ENCODE measurements at places on chromosomes 3 and 15.

GRCh38 chr3:32709346-32709745, 24.4 kb downstream of the CNOT10 start:
- DNase-seq, result no peak

DNA sequence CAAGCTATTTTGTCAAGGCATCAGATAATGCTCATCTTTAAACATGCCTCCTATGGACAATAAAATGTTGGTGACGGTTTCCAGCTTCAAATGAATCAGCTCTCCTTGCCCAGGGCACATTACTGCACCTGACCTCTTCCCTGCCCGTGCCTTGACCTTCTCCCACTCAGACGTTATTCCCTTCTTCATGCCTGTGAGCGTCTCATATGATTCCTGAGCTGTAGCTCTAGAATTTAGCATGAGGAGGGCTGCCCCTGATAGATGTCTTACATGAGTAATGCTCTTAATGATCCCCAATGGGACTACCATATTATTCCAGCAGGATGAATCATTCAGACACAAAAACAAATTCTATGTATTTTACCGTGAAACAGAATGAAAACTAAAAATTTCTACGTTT, 762.7 kb downstream of the ROBO1 start:
- no peak for DNase-seq

- DNase-seq, result no peak
These were observed 31.2 kb downstream of the ARPP21 start for GRCh38 chr3:35670408-35670965.

DNA sequence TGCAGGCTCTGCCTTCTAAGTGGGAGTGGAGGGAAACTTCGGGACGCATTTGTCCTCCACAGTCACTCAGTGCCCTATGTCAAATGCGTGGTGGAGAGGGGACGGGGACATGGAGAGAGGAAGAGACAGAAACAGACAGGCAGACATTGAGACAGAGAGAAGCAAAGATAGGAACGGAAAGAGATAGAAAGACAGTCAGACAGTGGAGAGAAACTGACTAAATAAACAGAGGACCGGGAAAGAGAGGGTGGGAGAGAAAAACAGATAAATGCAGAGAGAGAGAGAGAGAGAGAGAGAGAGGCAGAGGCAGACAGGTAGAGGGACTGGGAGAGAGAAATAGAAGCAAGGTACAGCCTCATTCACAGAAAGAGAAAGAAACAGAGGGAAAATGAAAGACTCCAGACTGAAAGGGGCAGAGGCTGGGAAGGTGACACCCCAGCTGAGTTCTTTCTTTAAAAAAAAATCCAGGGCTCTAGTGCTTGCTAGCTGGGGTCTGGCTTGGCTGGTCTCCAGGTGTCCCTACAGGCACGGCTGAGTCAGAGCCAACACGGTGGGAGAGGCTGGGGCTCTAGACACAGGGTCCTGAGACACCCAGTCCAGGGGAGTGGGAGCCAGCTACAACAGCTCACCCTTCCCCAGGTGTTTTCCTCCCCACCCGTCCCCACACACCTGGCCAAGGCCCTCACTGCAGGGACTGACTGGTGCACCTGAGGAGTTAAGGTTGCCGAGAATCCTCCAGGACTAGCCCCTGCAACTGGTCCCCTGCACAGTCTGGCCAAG, 506.1 kb upstream of the PROK2 start:
- DNase-seq, result no peak

DNA sequence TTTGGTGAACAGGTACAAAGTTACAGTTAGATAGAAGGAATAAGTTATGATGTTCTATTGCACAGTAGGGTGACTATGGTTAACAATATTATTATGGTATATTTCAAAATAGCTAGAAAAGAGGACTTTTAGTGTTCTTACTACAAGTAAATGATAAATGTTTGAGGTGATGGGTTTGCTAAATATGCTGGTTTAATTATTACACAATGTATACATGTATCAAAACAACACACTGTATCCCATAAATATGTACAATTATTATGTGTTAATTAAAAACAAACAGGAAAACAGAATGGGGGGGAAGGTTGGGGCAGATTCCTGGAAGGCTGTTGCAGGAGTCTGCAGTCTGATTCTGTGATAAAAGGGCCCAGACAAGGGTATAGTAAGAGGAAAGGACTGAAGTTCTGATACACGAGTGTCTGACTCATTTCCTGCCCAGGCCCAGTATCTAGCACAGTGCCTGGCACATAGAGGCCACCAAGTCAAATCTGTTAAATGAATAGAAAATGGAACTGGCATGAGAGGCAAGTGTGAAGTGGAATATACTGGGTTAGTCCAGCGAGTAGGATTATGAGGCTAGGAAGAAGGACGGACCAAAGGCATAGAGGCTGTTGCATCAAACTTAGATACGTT, 7.2 kb upstream of the ENTPD3 start:
- DNase-seq, result no peak

- no peak for DNase-seq
These were observed 135.5 kb downstream of the TGFBR2 start for GRCh38 chr3:30741889-30742288.

DNA sequence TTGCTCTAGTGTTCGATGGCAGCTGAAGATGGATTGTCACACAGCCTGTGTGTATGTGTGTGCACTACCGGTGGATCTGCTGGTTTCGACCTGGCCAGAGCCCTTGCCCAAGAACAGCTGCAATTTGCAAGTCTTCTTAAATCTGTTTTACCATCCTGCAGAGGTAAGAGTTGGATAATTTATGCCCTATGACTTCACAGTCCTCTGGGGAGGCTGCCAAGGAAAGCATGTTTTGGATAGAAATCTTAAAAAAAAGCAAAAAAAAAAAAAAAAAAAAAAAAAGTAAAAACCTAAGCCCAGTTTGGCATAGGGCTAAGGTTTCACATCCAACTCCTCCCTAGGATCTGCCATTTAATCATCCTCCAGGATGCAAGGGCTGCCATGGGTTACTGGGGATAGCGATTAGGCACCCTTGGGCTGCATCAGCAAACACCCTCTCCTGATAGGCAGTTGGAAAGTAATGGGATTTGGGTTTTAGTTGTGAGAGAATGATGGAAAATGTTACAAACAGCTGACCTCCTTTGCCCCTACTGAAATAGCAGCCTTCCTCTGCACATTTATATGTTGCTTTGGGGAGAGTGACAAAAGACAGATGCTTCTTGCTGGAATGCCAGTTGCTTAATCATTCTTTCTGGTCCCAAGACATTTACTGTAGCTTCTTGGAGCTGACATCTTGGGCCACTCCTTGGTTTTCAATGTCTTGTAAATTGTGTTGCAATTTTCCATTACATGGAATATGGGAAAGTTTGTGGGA, 35.4 kb downstream of the CD200R1L start:
- no peak for DNase-seq

GRCh38 chr3:145177828-145178227, 983.2 kb downstream of the PLOD2 start:
- DNase-seq, result no peak

GRCh38 chr3:188165596-188165995, 11.6 kb downstream of the LPP start:
- no peak for DNase-seq

- no peak for DNase-seq
These were observed 128.3 kb downstream of the TMCO5A start for GRCh38 chr15:38062696-38063095.

DNA sequence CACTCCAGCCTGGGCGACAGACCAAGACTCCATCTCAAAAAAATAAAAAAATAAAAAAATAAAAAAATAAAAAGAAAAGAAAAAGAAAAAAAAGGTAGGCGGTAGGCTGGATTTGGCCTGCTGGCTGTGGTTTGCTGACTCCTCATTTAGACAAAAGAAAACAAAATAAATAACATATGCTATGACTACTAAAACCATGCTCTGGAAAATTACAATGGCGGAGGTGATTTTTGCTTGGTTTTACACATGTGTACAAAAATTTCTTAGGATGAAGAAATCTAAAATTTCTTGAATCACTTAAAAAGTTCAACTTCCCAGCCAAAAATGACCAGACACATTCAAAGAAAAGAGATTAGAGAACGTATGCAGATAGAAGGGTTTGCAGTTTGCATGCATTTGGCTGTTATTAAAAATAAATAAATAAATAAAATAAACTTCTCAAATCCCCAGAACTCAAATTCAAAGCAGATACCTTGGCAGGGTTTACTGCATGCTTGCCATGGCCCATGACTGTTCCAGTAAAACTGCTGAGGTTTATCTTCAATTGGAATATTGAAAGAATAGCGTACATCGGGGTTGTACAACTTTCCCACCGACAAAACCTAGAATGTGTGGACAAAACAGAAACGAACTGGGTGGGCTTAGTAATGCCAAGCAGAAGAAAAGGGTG, 65.9 kb downstream of the ADAMTS9 start:
- no peak for DNase-seq

GRCh38 chr15:75597667-75598341, 18.7 kb upstream of the PTPN9 start:
- peak; percentile 40 for DNase-seq

GRCh38 chr15:53437985-53438841, 321.2 kb downstream of the WDR72 start:
- no peak for DNase-seq

- no peak for DNase-seq
These were observed 7.6 kb upstream of the MUSTN1 start for GRCh38 chr3:52842424-52842823.

- no peak for DNase-seq
These were observed 399.1 kb upstream of the TBL1XR1 start for GRCh38 chr3:177596248-177596815.

DNA sequence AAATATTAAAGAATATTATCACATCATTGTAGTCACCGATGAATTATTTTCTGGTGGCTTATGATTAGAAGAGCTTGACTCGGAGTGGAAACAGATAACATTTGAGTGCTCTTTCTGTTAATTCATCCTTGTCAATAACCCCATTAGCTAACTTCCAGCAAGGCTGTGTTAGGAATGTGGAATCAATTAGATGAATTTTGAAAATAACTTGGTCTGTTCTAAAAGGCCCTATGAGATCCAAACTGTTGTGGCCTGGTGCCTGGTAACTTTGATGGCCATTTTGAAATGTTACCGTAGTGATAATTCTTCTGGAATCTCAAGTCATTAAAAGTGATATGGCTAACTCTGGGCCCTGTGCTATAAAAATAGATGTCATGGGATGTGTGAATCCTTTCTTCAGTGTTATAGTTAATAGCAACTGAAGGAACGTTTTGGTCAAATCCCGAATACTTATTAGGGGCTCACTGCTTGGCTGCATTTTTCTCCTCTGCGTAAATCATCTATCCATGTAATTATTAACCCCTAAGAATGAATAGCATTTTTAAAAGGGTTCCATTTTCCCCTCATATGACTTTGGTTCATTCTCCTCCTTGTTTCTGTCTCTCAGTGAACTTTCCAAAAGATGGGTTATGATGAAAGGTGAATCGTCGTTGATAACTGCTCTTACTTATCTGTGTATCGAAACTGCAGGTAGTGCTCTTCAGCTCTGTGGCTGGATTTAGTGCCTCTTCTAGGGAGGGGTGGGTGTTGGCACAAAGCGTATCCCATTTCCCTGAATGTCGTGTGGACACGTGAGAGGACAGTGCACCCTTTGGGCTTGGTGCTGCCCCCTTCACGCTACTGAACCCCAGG, 82.7 kb downstream of the IGF1R start:
- no peak for DNase-seq

- no peak for DNase-seq
These were observed 3.5 kb downstream of the TBL1XR1 start for GRCh38 chr3:177193688-177194268.

DNA sequence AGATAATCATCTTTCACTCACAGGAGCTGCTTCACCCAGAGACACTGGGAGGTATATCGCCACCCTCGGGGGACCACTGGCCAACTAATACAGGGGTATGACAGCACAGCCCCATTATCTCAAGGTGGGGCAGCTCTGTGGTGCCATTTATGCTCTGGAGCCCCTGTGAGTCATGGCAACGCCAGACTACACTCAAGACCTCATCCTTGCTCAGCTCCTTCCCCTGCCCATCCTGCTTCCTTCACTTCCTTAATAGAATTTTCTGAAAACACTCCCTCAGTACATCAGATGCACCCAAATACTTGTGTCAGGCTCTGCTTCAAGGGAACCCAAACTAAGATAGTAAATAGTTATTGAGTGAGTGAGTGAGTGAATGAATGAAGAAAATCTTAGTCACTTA, 45.7 kb downstream of the TRIM42 start:
- DNase-seq, result no peak

- no peak for DNase-seq
These were observed 353.9 kb upstream of the KCNMB2 start for GRCh38 chr3:178182337-178182779.

- DNase-seq, result no peak
These were observed 14.2 kb downstream of the FBN1 start for GRCh38 chr15:48631176-48631770.

GRCh38 chr3:4887177-4887576, 92.1 kb upstream of the BHLHE40 start:
- no peak for DNase-seq

- no peak for DNase-seq
These were observed 1.9 kb upstream of the CFAP92 start for GRCh38 chr3:128995737-128996136.

DNA sequence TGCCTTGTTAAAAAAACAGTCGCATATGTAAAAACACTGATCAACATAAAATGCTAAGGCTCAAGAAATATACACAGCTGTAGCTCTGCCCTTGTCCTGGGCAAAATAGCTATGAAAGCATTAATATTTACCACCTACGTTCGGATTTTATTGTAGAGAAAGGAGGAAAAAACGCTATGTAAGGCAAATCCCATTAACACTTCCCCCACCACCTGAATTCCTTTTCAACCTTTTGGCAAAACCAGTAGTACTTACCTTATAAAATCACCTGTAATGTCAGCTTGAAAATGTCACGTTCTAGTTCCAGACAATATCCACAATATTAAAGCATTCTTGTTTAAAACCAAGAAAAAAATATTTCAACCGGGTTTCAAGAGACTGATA, 3.6 kb downstream of the TRA2B start:
- no peak for DNase-seq

DNA sequence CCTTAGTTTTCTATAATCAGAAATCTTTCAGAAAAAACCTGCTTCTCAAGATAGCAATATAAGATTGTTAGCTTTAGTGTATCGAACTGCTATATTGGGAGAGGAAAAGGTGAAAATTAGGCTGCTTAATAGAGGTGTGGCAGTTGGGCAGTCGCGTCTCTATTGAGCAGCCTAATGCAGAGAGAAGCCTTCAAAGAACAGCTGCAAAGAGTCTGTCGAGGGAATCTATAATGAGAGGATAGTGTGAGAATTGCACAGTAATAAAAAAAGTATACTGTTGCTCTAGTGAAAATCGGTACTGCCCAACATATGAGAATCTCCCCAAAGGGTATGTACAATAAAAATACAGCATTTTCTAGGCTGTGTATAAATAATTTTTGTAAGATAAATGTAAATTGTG, 184.4 kb downstream of the TCF12 start:
- no peak for DNase-seq

- peak; percentile 12 for DNase-seq
These were observed 20.5 kb downstream of the SLC35A5 start for GRCh38 chr3:112582244-112582874.

GRCh38 chr3:147371140-147371539, 35.2 kb downstream of the ZIC4 start:
- no peak for DNase-seq

DNA sequence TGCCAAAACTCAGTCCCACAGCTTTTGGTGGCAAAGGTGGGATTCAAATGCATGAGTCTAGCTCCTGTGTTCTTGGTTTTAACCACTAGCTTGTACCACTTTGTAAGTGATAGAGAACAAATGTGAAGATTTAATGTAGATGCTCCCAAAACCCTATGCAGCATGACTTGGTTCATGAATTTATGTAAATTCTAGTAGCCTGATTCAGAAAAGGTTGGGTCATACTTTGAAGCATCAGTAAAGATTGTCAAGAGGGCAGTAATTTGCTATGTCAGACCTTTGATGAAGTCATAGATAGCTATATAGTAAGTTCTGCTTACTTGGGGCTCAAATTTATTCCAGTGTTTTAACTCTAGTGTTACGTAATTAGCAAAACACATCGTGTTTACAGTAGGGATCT, 75.6 kb downstream of the VPS8 start:
- DNase-seq, result no peak
